ENCODE measurements at places on chromosomes 5 and 9.

- no peak for DNase-seq
These were observed 33.5 kb upstream of the HSPB3 start for GRCh38 chr5:54421976-54422375.

- DNase-seq: no peak
These were observed 1.8 kb upstream of the DAB2IP start for GRCh38 chr9:121649476-121650216.

- no peak for DNase-seq
These were observed 185.2 kb upstream of the KLF4 start for GRCh38 chr9:107674721-107675277.

- DNase-seq: no peak
These were observed 71.8 kb downstream of the PRRT1B start for GRCh38 chr9:131616983-131617604.

GRCh38 chr9:24912767-24913166 is 367.1 kb upstream of the IZUMO3 start:
- no peak for DNase-seq

- DNase-seq: no peak
These were observed 54.5 kb upstream of the HTR4 start for GRCh38 chr5:148708854-148709253.
